Sciatic nerve (tissue), 2 donors: ENCODE measurements at places on chromosomes 7 and 10. TPM values are rescaled to one million over a fixed set of nuclear protein-coding genes. Genes with fewer than 3 reads are reported as not detected.

The CLRN3 gene
- not detected for total RNA-seq

The WNT2 gene
- total RNA-seq: 0.31 TPM

The MSRB2 gene
- total RNA-seq: 16.4 TPM

GRCh38 chr7:138980563-138981291 is 462 bp downstream of the KIAA1549 start:
- peak; percentile 66 for DNase-seq

DNA sequence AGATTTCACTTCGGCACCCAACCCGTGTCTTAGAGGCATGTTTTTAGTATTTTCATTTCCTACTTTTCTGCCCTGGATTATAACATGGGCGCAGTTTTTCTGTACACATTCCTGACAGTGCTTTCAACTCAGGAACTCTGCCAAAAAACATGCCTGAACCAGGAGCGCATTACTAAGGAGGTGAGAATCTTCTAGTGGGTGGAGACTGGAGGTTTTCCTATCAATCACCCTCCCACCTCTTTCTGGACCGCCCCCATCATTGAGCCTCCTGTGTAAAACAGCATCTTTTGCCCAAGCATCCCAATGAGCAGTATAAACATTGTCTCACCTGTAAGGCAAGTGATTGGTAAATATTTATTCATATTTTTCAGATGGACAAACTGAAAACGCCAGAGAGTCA is 53.2 kb downstream of the STK17A start:
- DNase-seq: no peak

DNA sequence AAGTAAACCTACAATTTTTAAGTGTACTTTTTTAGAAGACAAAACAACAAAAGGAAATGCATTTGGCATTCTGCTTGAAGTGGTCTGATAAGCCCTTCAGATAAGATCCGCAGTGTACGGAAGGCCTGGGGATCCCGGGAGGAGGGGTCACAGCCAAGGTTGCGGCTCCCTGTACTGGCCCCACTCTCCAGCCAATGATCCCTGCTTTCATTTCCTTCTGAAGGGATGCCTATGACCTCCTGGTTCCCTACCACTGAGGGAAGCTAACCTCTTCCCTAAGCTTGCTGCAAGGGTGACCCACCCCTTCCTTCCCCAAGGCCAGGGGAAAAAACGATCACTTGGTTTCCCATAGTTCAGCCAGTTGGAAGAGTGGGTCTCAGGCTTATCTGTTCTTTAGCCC is 5.3 kb downstream of the DENND2A start:
- no peak for DNase-seq

GRCh38 chr7:149241696-149242095 is 2.2 kb downstream of the ZNF212 start:
- DNase-seq: no peak
